ENCODE measurements at places on chromosomes 1 and 21. TPM values are rescaled to one million over a fixed set of nuclear protein-coding genes. Genes with fewer than 3 reads are reported as not detected.

Gene INKA2
- polyA plus RNA-seq: 0.72 TPM

Gene AHDC1
- 16.3 TPM for polyA plus RNA-seq

Gene FABP3
- 4.6 TPM for polyA plus RNA-seq

Gene S100A1
- 7.9 TPM for polyA plus RNA-seq

Gene CSF1
- 16.5 TPM for polyA plus RNA-seq

Gene POFUT2
- 42.5 TPM for polyA plus RNA-seq

Gene RNU1-2
- polyA plus RNA-seq: not detected

Gene HSPA13
- polyA plus RNA-seq: 14.2 TPM

Gene CNR2
- not detected for polyA plus RNA-seq

Gene AXDND1
- polyA plus RNA-seq: 0.45 TPM

Gene SLC1A7
- 0.15 TPM for polyA plus RNA-seq

Gene FCGR1A
- 5.3 TPM for polyA plus RNA-seq

Gene VPS45
- polyA plus RNA-seq: 23.7 TPM

Gene MTOR
- 14.1 TPM for polyA plus RNA-seq

Gene FCRL3
- polyA plus RNA-seq: 0.02 TPM

Gene GCSAML
- polyA plus RNA-seq: 0.09 TPM

Gene FMO2
- polyA plus RNA-seq: 5.7 TPM

Gene LCE3D
- not detected for polyA plus RNA-seq

Gene C1orf141
- 0.14 TPM for polyA plus RNA-seq

Gene PNRC2
- polyA plus RNA-seq: 49.0 TPM

Gene CSTB
- 35.6 TPM for polyA plus RNA-seq

Gene RAP1GAP
- 83.6 TPM for polyA plus RNA-seq

Gene TRPM2
- 4.0 TPM for polyA plus RNA-seq
